ENCODE measurements at places on chromosomes 4 and X. TPM values are rescaled to one million over a fixed set of nuclear protein-coding genes. Genes with fewer than 3 reads are reported as not detected.

DNA sequence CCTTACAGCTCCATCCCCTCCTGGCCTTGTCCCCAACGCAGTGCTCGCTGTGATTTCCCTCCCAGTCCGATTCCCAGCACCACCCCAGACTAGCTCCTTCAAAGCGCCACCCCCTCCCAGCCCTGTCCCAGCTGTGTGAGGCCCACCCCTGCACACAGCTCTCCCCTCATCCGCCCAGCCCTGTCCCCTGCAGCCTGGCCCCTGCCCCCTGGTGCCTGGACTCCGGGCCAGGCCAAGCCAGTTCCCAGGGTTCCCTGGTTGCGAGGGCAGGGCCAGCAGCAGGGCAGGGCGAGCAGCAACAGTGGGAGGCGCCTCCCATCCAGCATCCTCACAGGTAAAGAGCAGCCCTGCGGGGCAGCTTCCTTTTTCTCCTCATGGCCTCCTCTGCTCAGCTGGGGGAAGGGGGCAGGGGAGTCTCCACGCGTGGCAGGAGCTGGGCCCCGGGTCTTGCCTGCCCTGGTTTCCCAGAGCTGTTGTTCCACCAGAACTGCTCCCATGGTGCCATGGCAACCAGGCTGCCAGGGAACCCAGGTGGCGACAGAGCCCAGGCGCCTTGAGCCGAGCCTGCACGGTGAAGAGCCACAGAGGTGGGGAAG is 24.8 kb downstream of the IQSEC2 start:
- no peak for DNase-seq

DNA sequence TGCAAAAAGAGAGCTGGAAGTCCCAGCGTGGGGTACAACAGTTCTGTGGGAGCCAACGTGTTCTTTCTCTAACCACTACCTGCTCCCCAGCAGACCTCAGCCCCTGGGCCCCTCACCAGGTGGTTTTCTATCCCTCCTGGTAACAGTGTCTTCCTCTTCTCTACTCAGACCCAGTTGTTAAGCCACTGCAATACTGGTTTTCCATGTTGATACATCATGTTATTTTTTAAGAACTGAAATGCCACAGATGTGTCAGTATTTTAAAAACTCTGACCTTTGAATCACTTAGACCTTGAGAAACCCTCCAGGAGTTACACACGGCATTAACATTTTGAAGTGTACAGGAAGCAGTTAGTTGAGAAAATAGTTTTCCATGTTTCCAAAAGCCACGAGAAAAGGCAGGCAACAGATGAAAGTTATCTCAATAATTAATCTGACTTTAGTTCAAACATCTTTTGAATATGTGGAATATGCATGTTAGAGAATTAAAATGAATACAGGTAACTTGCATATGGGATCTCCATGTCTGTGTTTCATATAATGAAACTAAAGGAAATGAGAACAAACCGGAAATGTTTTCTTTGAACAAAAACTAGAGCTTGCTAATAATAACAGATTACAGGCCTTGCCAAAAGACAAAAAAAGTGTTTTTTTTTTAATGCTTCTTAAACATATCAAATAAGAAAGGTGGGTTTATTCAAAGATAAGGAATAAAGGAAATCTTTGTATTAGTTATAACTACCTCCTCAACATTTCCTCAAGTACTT is 108.8 kb downstream of the ZNF827 start:
- DNase-seq, result no peak

DNA sequence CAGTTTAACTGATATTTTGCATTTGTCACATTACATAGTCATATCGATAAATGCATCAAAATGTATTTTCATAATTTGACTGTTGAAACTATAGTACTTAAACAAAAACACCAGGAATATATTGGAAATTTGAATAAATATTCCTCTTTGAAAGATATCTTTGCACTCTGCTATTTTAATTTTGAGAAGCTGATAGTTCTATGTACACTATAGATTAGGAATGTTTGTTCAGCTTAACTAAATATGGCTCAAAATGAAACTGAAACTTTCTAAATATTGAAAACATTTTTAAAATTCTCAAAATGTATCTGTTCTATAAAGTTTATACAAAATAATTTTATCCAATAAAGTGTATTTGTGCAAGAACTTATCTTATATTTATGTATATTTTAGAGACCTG is 510.1 kb downstream of the FSTL5 start:
- DNase-seq, result no peak

GRCh38 chrX:136666088-136666487 is 18.1 kb downstream of the CD40LG start:
- no peak for DNase-seq

The MSX1 gene
- 0.64 TPM for polyA plus RNA-seq

The SH3TC1 gene
- polyA plus RNA-seq, result 19.4 TPM

Data from right renal cortex interstitium (tissue), 3 donors.